HCT116 (cell line): ENCODE measurements at places on chromosomes 4 and X. TPM values are rescaled to one million over a fixed set of nuclear protein-coding genes. Genes with fewer than 3 reads are reported as not detected.

The AWAT2 gene
- total RNA-seq: not detected

The XKRX gene
- total RNA-seq: 0.47 TPM

The NUP62CL gene
- 21.1 TPM for total RNA-seq

GRCh38 chr4:37538931-37539330, 147.2 kb downstream of the RELL1 start:
- DNase-seq: no peak

DNA sequence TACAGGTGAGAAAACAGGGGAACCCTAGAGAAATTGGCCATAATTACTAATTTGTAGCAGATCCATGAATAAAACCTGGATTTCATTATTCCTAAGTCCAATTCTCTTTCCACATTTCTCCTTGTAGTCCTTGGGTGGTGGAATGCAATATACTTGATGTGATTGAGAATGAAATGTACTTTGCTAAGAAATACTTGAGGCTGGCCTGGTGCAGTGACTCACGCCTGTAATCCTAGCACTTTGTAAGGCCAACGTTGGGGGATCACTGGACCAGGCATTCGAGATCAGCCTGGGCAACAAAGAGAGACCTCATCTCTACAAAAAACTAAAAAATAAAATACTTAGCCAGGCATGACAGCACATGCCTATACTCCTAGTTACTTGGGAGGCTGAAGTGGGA, 15.9 kb downstream of the TMEM184C start:
- no peak for DNase-seq
